ENCODE measurements at places on chromosomes 12 and 14. TPM values are rescaled to one million over a fixed set of nuclear protein-coding genes. Genes with fewer than 3 reads are reported as not detected.

The TBX5 gene
- total RNA-seq = 345 TPM

GRCh38 chr12:72753571-72753970 is 481.4 kb downstream of the TRHDE start:
- DNase-seq = no peak

The DHRS2 gene
- total RNA-seq = not detected

DNA sequence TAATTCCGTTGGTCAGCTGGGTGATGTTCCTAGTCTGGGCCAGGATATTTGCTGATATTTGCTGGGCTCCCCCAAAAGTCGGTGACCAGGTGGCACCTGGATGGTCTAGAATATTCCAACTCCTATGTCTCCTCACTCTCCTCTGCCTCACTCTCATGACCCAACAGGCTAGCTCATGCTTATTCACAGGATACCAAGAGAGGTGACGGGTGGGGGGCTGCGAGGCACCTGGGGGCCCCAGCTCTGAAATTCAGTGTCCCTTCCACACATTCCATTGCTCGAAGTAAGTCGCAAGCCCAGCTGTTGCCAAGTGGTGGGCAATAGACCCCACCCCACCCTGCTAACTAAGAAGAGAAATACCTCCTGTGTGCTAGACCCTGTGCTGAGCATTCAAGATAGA is 67.7 kb downstream of the C14orf132 start:
- no peak for DNase-seq

The ITPR2 gene
- total RNA-seq = 20.7 TPM

DNA sequence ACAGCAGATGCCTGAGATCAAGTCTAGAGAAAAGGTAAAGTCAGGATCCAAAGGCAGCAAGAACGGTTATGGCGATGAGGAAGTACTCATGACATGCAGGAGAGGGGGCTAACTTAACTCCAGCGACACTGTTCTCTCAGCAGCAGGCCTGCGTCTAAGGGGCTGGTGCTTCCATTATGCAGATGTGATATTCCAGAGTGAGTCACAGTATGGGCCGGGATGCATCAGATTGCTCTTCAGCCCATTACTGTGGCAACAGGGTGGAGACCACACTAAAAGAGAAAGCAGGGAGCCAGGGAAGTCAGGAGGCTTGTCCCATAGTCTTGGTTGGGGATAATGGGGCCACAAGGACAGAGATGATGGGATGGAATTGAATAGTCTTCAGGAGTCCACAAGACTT is 151.8 kb upstream of the NTF3 start:
- no peak for DNase-seq

The LBHD2 gene
- not detected for total RNA-seq

DNA sequence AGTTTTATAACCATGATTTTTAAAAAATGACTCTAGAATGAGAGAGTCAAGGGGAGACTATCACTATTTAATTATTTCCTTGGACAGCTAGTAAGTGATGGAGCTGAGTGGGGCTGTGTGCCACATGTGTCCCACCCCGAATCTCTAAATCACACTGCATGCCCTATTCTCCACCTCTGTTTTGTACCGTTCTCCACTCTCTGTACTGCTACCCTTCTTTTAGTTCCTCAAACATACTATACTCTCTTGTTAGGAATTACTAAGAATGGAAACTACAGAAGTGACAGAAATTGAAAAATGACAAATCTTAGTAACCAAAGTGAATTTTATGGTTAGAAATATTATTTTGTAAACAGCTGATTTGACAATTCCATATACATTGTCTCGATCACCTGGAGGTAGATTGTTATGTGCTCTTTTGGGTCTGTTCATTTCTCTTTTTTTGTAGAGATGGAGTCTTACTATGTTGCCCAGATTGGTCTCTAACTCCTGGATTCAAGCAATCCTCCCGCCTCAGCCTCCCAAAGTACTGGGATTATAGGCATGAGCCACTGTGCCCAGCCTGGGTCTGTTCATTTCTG is 35.9 kb downstream of the SLC11A2 start:
- DNase-seq = no peak

The RD3L gene
- 7.6 TPM for total RNA-seq

The KRT8 gene
- total RNA-seq = 271 TPM

The SLCO1B1 gene
- not detected for total RNA-seq

GRCh38 chr12:89166525-89166934 is 185.8 kb downstream of the DUSP6 start:
- no peak for DNase-seq

DNA sequence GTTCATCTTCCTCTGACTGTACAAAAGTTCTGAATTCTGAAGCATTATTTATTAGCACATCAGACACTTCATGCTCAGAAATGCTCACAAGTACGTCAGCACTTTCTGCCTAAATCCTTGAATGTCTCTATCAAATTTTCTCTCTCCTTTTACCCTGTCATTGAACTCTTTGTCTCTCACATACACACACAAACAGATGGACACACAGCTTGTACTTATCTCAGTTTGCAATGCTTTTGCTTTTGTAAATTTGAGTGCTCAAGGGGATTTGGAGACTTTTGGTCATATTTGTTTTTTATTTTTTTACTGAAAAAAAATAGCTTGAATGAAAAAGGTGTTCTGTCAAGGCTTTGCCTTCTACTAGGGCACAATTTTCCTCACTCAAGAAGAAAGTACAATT is 64.2 kb upstream of the PDZRN4 start:
- DNase-seq = no peak

DNA sequence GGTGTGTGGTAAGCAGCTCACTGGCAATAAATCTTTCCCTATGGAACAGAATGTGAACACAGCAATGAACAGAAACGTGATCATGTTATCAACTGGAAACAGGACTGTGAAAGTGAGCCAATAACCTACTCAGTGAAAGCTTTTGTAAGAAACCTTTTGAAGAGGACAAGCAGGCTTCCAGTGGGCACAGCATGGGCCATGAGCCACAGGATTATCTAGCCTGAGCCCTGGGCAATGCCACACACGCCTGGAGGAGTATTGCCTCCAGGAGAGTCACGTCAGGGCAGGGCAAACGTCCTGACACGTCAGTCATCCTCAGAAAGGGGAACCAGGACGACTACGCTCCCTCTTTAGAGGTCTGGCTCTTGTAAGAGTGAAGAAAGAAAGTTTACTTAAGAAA is 32.3 kb downstream of the NRDE2 start:
- DNase-seq = no peak

The KRT86 gene
- total RNA-seq = not detected

GRCh38 chr14:29339494-29340172 is 573.0 kb downstream of the FOXG1 start:
- DNase-seq = no peak

DNA sequence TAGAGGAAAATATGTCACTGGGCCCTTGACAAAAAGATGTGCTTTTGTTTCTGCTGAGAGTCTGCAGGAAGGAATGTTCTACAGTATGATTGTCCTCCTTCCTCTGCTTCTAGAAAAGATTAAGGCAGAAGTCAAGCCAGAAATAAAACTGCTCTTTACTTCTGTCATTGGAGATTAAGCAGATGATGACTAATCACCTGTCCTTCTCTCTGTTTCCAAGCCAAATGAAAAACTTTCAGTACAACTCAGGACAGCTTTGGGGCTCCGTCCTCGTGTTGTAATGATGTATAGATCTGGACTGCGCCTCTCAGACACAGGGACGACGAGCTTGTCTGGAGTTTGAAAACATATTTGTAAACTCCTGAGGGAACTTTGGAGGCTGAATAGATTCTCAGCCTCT is 159.3 kb downstream of the DYRK2 start:
- DNase-seq = no peak

The DDIT3 gene
- 19.8 TPM for total RNA-seq

- no peak for DNase-seq
Measured at GRCh38 chr12:27515671-27516070, 8.3 kb upstream of the PPFIBP1 start.

The SCARB1 gene
- 22.6 TPM for total RNA-seq

DNA sequence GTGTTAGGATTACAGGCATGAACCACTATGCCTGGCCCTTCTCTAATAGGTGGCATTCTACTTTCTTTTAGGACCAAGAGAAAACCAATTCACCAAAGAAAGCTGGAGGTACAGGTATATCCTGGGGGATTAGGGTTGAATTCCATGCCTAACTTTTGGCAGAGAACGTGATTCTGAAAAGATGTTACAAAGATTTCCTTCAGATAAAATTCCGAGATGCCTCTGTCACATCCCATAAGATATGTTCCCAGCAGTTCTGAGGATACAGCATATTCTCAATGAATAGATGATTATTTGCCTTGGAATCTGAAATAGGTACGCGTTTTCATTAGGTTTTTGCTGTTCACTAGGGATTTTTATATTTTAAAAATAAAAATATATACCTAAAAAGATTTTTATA is 111.9 kb upstream of the KRAS start:
- no peak for DNase-seq

The KCNMB4 gene
- total RNA-seq = 2.8 TPM

- no peak for DNase-seq
Measured at GRCh38 chr14:28896337-28896736, 129.8 kb downstream of the FOXG1 start.

GRCh38 chr12:42364692-42365091 is 38.7 kb downstream of the PPHLN1 start:
- DNase-seq = no peak

The TTLL5 gene
- total RNA-seq = 22.6 TPM

- no peak for DNase-seq
Measured at GRCh38 chr12:81668475-81668874, 90.7 kb downstream of the PPFIA2 start.

DNA sequence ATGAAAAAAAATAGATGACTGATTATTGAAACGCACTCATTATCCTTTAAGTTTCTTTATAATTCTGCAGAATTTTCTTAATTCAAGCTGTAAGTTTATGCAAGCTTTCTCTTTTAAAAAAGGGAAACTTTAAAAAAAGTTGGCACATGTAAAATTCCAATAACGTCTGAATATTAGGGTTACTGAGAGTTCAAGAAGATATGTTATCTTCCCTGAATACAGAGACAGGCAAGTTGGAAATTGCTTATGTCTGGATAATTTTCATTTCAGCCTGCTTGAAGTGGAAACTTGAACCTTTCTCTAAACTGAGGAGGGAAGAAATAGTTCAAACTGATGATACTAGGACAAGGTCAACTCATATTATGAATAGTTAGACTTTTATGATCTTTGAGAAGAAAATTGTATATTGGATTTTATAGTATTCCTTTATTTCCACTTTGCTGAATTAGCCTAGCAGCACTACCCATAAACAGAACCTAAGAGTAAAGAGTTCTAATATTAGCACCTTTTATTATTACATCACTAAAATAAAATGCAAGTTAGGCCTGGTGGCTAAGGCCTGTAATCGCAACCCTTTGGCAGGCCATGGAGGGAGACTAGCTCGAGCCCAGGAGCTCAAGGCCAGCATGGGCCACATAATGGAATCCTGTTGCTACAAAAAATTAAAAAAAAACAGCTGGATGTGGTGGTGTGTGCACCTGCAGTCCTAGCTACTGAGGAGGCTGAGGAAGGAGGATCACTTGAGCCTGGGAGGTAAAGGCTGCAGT is 288.0 kb downstream of the TRHDE start:
- DNase-seq = no peak

DNA sequence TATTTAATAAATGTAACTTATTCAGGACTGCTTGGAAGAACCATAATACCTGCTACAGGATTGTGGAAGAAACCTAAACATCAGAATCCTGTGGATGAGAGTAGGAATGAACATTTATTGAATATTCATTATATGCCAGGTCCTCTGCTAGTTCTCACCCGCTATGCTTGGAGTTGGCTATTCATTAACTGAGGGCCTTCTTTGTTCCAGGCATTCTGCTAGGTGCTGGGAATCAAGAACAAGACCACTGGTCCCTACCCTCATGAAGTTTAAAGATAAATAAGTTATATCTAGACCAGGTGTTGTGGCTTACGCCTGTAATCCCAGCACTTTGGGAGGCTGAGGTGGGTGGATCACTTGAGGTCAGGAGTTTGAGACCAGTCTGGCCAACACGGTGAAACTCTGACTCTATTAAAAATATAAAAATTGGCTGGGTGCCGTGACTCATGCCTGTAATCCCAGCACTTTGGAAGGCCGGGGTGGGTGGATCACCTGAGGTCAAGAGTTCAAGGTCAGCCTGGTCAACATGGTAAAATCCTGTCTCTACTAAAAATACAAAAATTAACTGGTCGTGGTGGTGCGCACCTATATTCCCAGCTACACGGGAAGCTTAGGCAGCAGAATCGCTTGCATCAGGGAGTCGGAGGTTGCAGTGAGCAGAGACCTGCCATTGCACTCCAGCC is 3.8 kb upstream of the TULP3 start:
- no peak for DNase-seq

GRCh38 chr14:86543521-86543920 is 1013.6 kb downstream of the FLRT2 start:
- no peak for DNase-seq

The OASL gene
- total RNA-seq = 0.70 TPM
